Esophagus squamous epithelium (tissue), 5 donors: ENCODE measurements at places on chromosomes 4 and X. TPM values are rescaled to one million over a fixed set of nuclear protein-coding genes. Genes with fewer than 3 reads are reported as not detected.

DNA sequence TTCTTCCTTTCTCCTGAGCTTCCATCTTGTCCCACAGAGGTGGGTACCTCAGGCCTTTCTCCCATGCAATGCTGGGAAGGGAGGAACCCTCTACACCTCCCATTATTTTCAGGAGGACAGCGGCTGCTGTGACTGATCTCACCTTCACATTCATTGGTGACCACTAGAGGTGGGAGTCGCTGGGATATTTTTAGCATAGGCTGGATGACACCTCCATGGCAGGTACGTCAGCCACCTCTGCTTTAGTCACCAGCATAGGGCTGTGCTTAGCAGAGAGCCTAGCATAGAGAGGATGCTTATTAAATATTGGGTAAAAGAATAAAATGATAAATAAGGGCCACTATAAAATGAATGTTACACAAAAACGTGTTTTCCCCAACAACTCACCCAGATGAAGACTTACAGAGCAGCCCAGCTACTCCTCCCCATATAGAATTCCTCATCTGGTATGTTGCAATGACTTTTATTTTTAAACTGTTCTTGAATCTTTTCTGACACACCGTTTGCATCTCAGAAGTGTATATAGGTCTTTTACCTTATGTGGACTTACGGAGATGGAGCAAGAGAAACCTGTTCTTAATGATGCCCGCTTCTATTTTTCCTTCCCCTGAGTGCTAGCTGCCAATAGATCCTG, 60.9 kb upstream of the SORBS2 start:
- DNase-seq, result no peak

DNA sequence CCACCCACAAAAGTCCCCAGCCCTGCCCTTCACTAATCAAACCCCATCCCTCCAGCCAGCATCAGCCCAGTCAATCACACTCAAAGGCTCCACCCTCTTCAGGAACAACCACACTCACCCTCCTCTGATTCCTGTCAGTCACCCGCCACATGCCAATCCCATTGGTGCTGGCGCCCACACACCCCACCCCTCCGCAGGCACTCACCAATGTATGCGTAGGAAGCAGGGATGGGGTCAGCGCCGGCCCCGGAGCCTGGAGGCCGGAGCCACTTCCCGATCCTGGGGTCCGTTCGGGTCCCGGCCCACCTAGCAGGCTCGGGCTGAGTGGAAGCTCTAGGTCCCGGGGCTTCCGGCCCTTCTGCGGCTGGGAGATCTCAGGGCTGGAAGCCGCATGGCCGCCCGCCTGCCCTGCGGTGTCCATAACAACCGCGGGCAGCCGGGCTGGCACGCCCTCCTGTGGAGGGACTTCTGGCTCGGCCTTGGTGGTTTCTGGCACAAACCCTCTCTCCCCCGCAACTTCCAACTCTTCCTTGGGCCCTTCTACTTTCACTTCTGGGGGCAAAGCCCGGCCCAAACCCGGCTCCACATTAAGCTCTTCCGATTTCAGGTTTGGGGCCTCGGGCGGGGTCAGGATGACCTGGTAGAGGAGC, 7.9 kb upstream of the CFP start:
- no peak for DNase-seq

- DNase-seq, result no peak
Measured at GRCh38 chr4:148634476-148634875, 192.3 kb upstream of the NR3C2 start.

Gene RASSF6
- 2.8 TPM for total RNA-seq

- DNase-seq, result no peak
Measured at GRCh38 chr4:163588532-163588931, 94.0 kb downstream of the TMA16 start.

Gene FAM241A
- total RNA-seq, result 4.7 TPM

DNA sequence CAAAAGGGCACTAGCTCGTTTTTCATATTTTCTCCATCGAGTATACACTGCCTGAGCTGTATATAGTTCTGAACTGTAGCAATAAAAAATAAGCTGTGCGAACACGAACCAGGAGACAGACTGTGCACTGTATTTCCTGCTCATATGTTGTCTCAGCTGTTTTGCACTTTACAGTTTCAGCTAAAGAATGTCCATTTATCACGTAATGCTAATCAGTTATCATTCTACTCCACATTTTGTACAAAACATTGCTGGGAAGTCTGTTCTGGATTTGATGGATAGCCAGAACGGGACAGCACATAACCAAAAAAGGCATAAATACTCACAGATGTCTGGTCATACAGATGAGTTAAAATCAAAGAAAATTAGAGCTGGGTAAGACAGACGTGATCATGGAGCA, 315.5 kb upstream of the ADGRL3 start:
- DNase-seq, result no peak

- no peak for DNase-seq
Measured at GRCh38 chr4:10730019-10730418, 45.5 kb upstream of the CLNK start.
